Trophoblast cell (in vitro differentiated cells and primary cell): ENCODE measurements at places on chromosomes 4 and X.

DNA sequence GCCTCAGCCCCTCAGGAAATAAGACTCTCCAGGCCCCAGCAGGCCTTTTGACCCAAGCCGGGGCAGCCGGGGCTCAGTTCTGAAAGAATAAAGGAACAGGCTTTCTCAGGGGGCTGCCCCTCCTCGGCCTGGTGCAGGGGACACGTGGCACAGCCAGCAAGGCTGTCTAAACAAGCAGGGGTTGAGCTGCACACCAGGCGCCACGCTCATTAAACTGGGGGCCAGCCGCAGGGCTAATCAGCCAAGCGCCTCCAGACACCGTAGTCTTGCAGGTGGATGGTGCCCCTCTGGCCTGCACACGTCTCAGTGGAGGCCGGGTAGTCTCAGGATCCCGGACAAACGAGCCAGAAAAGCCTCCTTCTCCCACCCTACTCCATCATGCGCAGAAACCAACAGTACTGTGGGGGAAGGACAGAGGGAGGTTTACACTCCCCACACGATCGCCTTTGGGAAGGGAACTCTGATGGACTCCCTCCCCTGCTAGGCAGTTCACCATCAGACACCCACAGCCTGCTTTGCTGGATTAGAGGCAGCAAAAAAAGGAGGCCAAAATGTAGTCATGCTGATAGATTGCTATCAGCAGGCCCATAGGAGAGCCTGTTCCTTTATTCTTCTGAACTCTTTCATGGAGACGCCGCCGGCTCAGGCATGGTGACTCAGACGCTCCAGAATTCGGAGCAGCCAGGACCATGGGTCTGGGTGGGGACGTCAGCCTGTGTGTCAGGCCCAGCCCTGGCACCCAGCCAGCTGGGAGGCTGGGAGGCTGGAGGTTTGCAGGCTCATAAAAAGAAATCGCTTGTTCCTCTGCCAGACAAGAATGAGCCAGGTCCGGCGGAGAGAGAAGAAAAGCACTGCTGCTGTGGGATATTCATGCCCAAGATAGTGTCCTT lies 342.4 kb downstream of the BCOR start:
- no peaks in the 10 kb centered on the region for H3K27me3 ChIP-seq
- peaks cover 45% of the 10 kb centered on the region for H3K4me1 ChIP-seq
- H3K4me3 ChIP-seq = no peak overlapping the region
- DNase-seq = peak; percentile 95

DNA sequence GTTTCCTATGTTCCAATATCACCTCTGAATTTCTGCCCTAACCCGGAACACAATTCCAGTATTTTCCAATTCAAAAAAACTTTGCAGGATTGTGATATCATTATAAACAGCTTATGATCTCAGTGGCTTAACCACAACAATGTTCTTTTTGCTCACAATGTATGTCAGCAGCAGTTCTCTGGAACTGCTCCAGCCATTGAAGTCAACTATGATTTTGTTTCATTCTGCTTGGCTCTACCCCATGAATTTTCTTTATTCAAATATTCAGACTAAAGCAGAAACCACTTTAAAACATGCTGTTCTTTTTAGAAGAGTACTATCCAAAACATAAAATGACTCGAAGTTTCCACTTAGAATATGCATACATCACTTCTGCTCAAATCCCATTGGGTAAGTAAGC lies 1611.1 kb downstream of the ARAP2 start:
- H3K36me3 ChIP-seq = no peaks in the 10 kb centered on the region
- H3K4me3 ChIP-seq = no peak overlapping the region
- DNase-seq = no peak

DNA sequence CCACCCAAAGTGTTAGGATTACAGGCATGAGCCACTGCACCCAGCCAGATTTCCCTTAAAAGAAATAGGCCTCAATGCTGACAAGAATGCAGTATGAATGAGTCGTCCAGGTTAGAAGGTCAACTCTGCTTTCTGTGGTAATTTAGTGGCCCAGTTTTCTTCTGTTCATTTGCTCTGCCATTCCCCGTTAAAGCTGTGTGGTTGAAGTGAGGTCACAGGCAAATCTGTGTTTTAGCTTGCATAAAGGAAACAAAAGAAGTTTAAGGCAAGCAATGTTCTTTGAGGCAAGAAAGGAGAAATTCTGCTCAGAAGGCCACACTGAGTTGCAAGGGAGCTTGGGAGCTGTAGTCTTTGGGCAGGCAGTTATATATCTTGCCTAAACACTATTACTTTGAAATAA lies 176.8 kb downstream of the LARP7 start:
- no peaks in the 10 kb centered on the region for H3K4me1 ChIP-seq
- no peak for DNase-seq

DNA sequence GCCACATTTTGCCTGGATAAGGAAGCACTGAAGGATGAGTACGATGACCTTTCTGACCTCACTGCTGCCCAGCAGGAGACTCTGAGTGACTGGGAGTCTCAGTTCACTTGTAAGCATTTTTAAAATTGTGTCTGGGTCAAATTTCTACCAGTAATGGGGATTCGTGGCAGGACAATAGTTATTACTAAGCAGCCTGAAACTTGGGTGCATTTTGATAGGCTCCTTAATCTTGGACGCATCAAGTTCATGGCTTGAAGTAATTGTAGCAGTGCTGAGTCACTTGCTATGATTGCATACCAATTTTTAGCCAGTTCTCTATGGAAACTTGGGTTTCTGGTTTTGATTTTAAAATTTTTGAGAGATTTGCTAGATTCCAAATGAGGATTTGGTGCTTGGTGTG lies 4.3 kb downstream of the PGRMC1 start:
- H3K27me3 ChIP-seq = no peaks in the 10 kb centered on the region
- no peak for DNase-seq
- no peak overlapping the region for H3K27ac ChIP-seq
- H3K4me1 ChIP-seq = peaks cover 3% of the 10 kb centered on the region

DNA sequence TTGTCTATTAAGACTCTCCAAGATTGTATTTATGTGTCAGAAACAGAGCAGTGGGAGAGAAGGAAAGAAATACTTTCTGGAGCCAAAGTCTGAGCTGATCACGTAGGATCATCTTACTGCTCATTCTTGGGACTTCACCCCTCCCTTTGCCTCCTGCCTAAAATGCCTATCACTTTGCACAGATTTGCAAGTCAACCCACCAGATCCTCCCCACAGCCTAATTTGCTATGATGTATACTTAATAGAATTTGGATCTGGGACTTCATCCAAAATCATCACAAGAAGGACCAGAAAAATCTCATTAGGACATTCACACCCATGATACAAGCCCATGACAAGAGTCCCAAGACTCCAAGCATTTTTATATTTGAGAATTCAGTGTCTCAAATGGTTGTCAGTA lies 290.2 kb downstream of the FBXW7 start:
- no peaks in the 10 kb centered on the region for H3K27me3 ChIP-seq
- no peak for DNase-seq
- no peak overlapping the region for H3K27ac ChIP-seq
- no peak overlapping the region for H3K4me3 ChIP-seq

GRCh38 chr4:181951265-181951664 lies 291.9 kb upstream of the TENM3 start:
- no peak overlapping the region for H3K27ac ChIP-seq
- no peak for DNase-seq
- H3K36me3 ChIP-seq = no peaks in the 10 kb centered on the region
- no peak overlapping the region for H3K4me3 ChIP-seq
- H3K4me1 ChIP-seq = no peaks in the 10 kb centered on the region

DNA sequence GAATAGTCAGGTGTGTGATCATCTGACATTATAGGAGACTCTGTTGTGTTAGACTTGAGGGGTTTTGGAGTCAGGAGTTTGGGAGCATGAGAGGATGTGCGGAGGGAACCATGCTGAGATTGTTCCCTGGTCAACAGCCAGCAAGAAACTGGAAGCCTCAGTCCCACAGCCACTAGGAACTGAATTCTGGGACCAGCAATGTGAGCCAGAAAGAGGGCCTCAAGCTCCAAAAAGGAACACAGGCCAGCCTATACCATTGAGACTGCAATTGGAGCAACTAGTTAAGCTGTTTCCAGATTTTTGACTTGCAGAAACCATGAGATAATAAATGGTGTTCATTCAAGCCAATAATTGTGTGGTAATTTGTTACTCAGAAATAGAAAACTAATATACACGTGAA lies 8.7 kb upstream of the ADH1B start:
- H3K27ac ChIP-seq = no peak overlapping the region
- DNase-seq = no peak
- no peaks in the 10 kb centered on the region for H3K4me1 ChIP-seq
- H3K4me3 ChIP-seq = no peak overlapping the region
